ENCODE measurements at places on chromosomes 12 and 14.

DNA sequence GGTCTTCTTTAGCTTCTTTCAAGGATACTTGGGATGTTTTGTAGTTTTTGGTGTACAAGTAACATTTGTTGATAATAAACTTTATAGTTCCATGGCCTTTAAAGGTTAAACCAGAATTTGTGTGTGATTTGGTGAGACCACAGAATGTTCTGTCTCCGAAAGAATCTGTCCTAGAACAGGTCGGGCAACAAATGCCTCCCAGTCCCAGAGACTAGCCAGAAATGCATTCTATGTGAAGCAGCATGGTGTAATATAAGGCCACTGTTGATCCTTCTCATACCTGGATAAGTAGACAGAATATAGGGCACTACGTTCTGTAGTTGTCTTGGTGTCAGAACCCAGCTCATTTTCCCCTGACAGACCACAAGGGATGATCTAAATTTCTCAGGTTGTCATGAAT lies 10.0 kb downstream of the STYK1 start:
- no peak for DNase-seq

DNA sequence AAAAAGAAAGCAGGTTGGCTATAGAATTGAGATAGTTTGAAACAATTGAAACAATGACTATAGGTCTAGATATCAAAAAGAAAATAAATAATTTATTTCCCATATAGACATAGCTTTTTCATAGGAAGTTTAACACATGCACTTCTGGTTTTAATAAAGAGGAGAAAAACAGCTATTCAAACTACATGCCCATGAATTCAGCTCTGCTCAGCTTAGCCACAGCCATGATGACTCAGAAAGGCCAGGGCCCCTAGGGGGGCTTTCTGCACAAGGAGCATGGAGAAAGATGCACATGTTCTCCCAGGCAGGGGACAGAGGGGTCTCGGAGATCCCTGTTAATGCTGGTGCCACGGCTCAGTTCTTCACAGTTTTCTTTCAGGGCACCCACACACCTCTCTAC lies 114.0 kb downstream of the GALC start:
- no peak for DNase-seq

GRCh38 chr14:97046967-97047366 lies 249.8 kb downstream of the VRK1 start:
- no peak for DNase-seq

DNA sequence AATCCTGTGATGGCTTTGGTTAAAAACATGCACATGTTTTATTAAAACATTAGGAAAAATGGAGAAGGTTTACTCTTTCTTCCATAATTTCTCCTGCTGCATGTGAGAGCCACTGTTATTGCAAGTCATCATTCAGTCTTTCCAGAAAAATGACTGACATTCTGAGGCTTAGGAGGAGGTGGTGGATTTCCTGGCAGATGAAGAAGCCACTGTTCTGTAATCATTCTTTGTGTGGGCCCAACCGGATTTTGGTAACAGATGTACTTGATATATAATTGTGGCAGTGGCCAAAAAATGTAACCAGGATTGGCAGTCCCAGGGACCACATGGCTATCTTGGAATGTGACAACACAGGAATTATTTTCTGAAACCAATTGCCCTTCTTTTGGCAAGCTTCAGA lies 120.2 kb downstream of the DAAM1 start:
- DNase-seq: no peak

- DNase-seq: no peak
These were observed 382.4 kb downstream of the VRK1 start for GRCh38 chr14:97179573-97179972.

DNA sequence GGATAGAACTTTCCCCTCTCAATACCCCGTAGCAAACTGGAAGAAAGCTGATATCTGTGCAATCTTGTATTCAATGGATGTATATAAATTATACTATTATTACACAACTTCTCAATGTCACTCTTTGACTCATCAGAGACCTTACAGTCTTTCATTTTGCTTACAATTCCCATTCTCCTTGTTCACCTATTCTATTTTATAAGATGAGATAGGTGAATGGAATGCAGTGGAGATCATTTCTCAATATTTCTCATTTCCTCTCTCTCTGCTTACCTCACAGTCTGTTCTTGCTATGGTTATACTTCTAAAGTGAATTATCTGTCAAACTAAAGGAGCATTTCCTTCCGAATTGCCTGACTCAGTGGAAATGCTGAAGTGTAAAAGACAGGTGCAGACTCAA lies 14.9 kb downstream of the FOXA1 start:
- DNase-seq: no peak

DNA sequence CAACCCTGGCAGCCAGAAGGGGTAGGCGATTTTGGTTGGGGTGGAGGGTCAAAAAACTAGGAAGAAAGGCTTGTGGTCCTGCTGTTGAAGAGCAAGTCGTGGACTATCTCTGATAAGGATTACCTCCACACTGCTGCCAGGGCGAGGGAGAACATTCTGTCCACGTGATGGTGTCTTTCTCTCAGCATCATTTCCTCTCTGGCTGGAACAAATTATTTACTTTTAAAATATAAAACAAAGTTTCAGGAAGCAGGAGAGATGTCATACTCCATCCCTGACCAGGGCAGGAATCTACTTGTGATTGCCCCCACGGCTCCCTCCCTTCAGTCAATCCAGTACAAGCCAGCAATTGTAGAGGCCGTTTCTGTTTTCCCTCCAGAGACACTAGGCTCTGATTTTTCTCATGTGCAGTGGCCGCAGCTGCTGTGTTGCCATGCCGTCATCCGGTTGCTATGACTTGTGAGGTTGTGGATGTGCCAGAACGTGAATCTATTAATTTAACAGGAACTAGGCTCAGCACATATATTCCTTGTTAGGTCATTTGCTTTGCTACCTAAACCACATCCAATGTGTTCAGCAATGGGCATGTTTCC lies 61.5 kb upstream of the PTGR2 start:
- DNase-seq: no peak

- no peak for DNase-seq
These were observed 11.4 kb downstream of the CABP1 start for GRCh38 chr12:120651821-120652220.

GRCh38 chr12:38516418-38516817 lies 199.8 kb downstream of the ALG10B start:
- DNase-seq: no peak

DNA sequence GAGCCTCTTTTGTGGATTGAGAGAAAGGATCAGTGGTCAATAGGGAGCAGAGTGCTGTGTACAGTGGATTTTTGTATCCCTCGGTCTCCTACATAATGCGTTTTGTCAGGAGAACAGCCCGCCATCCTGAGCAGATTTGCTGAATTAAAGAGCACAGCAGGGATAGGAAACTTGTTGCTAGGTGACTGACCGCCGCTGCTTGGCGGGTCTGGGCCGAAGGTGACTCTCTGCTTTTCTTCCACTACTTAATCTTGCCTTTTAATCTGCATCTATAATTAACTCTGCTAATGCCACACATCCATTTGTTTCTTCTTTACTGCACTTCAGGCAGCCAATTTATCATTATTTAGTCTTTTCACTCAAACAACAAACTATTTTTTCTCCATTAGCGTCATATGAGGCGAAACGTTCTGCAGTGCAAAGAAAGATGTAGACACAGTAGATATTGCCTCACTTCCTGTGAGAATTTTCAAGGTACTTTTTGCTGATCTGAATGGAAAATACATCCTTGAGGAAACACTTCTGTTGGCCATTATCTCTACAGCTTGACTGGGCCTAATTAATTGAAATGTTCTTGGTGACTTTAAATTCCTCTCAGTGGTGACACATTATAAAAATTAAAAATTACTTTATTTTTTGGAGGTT lies 108.0 kb downstream of the PPM1A start:
- DNase-seq: no peak

GRCh38 chr14:103738701-103739451 lies 23.3 kb downstream of the ZFYVE21 start:
- no peak for DNase-seq

- no peak for DNase-seq
These were observed 19.6 kb downstream of the IFNG start for GRCh38 chr12:68139941-68140340.

DNA sequence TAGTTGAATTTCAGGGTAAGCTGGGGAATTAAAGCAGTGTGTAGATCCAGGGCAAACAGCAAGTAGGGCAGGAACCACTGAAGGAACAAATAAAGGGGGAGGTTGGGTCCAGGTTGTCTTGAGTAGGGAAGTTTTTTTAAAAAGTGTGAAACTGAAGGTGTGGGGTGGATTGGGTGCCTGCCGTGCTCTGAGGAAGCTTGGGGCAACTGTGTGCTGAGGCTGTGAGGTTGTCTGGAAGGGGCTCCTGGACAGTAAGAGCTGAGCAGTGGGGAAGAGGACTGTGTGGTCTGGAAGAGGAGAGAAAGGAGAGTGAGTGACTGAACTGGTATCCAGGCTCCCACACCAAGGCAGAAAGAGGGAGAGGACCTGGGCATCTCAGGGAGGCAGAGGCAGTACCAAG lies 10.9 kb upstream of the GPR162 start:
- no peak for DNase-seq

- DNase-seq: no peak
These were observed 38.7 kb downstream of the TUNAR start for GRCh38 chr14:95915330-95915729.

- no peak for DNase-seq
These were observed 72.8 kb downstream of the GALNT4 start for GRCh38 chr12:89451841-89452251.

GRCh38 chr12:128829861-128830504 lies 6.2 kb upstream of the SLC15A4 start:
- no peak for DNase-seq

GRCh38 chr14:61636779-61637178 lies 58.5 kb upstream of the HIF1A start:
- no peak for DNase-seq

- DNase-seq: no peak
These were observed 31.3 kb upstream of the ULK1 start for GRCh38 chr12:131862994-131863710.

DNA sequence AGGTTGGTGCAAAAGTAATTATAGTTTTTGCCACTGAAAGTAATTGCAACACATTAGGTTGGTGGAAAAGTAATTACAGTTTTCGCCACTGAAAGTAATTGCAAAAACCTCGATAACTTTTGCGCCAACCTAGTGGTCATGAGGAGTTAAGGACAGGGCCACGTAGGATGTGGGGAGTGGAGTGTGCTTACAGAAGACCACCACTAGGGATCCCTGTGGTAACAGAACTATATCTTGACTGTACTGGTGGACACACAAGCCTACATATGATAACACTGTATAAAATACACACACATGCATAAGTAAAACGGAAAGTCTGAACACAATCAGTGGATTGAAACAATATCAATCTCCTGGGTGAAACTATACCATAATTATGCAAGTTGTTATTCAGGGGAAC lies 187.4 kb upstream of the ABCD2 start:
- DNase-seq: no peak

DNA sequence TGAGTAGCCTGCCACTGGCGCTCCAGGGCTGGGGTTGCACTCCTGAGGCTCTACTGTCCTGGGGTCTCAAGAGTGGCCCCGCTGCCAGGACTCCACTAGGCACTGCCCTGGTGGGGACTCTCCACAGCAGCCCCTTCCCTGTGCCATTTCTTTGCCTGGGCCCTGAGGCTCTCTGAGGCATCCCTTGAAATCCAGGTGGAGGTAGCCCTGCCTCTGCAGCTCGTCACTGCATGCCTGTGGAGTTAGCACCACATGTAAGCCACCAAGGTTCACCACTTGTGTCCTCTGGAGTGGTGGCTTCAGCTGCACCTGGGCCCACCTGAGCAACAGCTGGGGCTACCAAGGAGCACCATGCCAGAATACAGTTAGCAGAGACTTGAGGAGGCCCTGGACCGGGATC lies 39.9 kb upstream of the BATF start:
- no peak for DNase-seq
